ENCODE measurements at places on chromosomes 3 and 15.

- no peak for DNase-seq
Observed at GRCh38 chr15:51714162-51714561, 23.3 kb downstream of the LYSMD2 start.

DNA sequence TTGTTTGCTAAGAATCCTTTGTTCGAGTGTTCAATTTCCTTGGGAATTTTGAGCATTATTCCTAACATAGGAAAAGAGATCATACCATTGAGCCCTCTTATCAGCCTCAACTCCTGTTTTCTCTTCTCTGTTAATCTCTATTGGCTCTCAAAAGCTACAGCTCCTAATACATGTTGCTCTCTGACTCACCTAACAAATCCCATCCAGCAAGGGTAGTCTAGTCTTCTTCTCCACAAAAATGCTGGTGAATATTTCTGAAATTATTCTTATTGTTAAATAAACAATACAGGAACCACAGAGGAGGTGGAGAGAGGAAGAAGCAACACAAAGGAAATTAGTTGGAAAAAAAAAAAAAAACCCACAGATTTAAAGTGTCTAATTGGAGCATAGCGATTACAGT is 325.8 kb upstream of the NAALADL2 start:
- DNase-seq, result no peak

DNA sequence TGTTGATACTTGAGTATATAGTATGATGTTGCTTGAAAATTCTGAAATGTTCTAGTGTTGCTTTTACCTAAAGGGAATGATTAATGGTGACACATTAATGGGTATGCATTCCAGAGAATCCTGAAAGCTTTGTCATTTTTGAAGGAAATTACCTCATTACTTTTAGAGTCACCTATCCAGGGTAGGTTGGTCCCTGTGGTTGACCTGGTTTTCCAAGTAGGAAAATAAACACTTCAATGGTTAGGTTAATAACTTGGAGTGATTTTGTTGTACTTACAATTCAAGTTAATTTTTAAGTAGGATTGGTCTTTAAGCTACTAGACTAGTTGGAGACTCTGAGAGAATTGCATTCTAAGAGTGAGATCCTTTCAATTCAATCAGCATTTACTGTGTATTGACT is 31.0 kb downstream of the MITF start:
- DNase-seq, result no peak

- no peak for DNase-seq
Observed at GRCh38 chr3:149657321-149657925, 402 bp downstream of the WWTR1 start.

DNA sequence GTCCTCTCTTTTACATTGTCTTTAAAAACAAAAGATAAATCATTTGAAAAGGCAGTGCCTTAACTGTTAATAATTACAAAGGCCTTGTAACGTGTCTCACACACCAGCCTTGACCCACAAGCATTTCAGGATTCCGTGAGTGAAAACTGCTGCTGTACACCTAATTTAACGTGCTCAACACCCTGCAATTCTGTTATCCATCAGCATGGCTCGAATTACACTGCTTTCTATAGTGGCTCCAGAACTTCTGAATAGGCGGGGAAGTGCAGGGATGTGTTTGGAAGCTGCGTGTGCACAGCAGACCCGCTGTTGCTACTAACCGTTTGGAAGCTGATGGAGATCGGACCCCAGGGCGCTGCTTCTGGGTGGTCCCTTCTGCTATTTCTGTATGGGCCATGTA is 9.9 kb upstream of the ETFA start:
- no peak for DNase-seq

DNA sequence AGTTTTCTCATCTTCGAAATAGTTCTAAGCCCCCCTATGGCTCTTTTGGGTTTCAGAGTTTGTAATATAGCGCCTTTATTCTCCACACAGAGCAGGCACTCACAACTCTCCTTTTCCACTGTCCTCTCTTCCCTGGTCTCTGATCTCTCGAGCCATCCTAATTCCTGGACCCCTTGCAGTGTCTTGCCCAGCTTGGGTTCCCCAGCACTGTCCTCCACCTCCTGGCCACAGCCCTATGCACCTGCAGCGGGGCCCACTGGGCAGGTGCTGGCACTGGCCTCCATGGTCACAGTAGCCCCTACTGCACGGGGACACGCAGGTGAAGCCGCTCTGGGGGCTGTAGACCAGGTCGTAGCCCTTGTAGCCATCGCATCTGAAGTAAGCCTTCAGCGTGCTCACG is 27.9 kb downstream of the MUC20 start:
- DNase-seq, result no peak

DNA sequence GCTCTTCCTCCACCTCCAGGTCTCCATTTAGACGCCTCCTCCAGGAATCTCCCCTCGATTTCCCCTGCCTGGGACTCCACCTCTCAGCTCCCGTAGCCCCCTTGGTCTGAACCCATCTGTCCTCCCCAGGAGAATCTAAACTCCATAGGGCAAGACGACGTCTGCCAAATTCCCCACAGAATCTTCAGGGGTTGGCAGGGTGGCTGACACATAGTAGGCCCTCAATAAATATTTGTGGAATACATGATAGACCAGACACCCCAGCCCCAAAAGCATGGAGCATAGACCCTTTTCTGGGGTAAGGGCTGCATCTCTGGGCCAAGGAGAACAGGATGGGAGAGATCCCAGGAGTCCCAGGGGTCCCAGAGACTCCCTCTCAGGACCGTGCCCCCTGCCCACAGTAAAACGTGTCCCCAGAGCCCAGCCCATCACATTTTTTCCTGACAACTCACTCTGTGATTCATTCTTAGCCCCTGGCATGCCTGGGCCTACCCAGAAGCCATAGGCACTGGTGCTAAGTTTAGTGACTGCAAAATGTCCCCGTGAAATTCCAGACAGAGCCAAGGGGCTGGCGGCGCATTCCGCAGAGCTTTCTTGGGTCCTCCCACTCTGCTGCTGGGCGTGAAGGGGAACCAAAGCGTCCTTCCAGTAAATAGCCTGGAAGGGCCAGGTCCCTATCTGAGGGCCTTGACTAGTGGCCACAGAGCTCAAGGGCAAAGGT is 78.0 kb upstream of the SLC6A6 start:
- DNase-seq, result peak; percentile 20

DNA sequence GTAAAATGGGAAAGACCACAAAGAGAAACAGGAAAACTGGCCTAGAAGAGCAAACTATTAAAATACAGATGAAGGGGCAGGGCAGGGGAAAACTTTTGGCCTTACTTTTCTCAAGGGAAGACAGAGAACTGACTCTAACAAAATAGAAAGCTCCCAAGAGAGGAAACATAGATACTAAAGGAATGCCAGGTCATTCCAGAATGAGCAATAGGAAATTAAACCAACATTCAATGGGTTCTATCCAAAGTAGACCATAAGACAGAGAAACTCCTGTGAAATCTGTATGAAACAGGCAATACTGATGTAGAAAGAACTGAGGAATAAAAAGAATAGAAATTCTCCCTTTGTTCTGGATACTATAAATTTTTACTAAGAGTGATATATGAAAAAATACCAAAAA is 491.8 kb downstream of the MECOM start:
- DNase-seq, result no peak

DNA sequence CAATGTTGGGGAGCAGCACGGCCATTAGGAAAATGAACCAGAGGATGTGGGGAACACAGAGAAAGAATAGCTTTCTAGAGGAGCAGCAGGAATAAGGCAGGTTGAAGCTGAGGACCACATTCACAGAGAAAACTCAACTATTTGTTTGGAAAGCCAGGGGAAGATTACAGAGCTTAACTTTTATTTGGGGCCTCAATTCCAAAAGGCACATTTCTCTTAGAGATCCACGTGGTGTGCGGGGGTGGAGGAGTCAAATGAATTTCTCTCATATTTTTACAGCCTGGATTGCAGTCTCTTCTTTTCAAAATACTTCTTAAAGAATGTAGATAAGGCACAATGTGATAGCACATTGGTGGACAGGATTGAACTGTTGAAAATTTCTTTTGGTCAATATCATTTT is 253.7 kb downstream of the ROBO1 start:
- DNase-seq, result no peak

- no peak for DNase-seq
Observed at GRCh38 chr3:184058029-184058428, 5.2 kb downstream of the HTR3C start.

- DNase-seq, result no peak
Observed at GRCh38 chr15:62658498-62658897, 384.0 kb upstream of the TPM1 start.

DNA sequence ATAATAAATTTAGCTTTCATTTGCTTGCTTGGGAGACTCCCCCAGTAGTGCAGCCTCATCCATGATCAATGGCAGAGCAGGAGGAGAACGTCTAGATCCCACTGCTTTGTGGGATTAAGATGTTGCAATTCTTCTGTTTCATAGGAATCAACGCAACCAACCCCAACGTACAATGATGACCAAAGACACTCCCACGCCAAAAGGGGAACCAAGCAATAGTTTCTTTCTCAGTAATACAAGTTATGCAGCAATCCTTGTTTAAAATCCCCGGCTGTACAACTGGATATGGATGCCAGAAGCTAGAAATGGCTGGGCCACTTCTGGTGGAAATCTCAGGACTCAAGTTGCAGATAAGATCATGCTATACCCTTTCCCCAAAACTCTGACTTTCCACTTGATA is 411.2 kb downstream of the VPS13C start:
- no peak for DNase-seq

DNA sequence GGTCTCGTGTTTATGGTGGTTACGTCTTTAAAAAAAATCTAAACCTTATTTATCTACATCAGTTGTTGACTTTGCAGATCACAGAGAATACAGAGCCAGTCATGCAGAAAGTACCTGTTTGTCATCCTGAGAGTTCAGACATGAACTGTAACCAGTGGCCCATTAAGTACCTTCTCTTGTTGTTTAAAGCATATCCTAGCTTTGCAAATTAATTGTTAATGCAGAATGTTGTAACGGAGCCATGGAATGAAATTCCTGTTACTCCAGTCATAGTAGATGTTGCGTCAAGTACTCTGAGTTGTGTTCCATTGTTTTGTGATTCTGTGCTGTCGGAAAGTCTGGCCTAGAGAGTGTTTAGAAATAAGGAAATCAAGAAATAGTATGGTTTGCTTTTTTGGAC is 205.2 kb downstream of the RBMS3 start:
- DNase-seq, result no peak

All from LoVo (cell line).